ENCODE measurements at places on chromosomes 7 and 10.

GRCh38 chr10:77927402-77928246 is 1.1 kb upstream of the DLG5 start:
- DNase-seq: no peak

- peak; percentile 57 for DNase-seq
Measured at GRCh38 chr7:35185908-35186731, 67.8 kb downstream of the TBX20 start.

DNA sequence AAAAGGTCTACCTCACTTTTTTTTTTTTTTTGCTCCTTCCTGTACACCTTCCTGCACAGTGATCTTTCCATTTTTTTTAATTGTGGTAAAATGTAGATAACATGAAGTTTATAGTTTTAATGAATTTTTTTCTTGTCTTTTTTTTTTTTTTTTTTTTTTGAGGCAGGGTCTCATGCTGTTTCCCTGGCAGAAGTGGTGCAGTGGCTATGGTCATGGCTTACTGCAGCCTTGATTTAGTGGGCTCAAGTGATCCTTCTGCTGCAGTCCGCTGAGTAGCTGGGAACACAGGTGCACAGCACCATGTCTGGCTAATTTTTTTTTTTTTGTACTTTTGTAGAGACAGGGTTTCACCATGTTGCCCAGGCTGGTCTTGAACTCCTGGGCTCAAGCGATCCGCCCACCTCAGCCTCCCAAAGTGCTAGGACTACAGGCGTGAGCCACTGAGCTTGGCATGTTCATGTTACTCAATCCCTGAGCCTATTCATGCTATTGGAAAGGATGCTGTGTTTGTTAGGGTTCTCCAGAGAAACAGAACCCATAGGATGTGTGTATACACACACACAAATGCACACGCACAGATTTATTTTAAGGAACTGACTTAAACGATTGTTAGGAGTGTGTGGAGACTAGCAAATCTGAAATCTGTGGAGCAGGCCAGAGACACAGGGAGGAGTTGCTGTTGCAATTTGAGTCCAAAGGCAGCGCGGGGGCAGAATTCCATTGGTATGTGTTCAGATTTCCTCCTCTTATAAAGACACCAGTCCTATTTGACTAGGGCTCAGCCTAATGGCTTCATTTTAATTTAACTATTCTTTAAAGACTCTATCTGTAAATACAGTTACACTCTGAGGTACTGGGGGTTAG is 29.1 kb downstream of the GALNT11 start:
- no peak for DNase-seq

DNA sequence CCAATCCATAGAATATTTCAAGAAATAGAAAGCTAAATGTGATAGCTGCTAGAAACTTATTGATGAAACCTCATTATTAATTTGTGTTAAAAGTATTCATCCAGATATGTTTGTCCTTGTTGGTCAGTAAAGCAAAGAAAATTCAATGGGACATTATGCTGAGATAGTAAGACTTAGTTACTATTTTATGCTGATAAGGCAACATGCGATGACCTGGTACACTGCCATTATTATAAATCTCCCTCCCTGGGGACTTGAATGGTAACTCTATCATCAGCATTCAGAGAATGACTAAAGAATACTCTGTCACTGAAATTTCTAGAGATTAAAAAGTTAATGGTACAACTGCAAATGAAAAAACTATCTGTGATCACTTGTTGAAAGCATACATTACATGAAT is 54.9 kb downstream of the ARHGAP12 start:
- DNase-seq: no peak

GRCh38 chr7:132343199-132343598 is 233.1 kb downstream of the PLXNA4 start:
- DNase-seq: no peak

DNA sequence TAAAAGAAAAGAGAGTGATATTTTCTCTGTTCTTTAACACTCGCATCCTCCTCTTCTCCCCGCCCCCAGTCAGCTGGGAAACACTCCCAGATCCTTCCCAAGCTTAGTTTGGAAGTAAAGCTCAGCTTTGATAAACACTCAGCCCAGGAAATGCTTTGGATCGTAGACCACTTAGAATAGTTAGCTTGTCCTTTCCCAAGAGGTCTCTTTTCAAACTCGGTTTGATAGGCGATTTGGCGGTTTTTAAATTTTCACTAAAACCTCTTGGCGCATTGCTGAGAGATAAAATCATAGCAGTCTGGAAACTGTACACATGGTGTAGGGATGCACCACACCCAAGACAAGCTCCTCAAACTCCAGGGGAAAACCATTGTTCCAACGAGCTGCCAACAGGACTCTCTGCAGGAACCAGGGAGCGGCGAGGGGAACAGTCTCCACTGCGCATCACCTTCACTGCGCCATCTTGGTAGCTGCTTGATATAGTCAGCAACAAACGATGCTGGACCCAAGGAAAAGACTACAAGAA is 22.3 kb downstream of the SMURF1 start:
- no peak for DNase-seq

GRCh38 chr7:121429798-121430197 is 33.7 kb upstream of the FAM3C start:
- DNase-seq: no peak

- DNase-seq: no peak
Measured at GRCh38 chr7:98329791-98330373, 48.4 kb downstream of the BRI3 start.

- DNase-seq: no peak
Measured at GRCh38 chr10:69786791-69787190, 14.9 kb upstream of the COL13A1 start.

DNA sequence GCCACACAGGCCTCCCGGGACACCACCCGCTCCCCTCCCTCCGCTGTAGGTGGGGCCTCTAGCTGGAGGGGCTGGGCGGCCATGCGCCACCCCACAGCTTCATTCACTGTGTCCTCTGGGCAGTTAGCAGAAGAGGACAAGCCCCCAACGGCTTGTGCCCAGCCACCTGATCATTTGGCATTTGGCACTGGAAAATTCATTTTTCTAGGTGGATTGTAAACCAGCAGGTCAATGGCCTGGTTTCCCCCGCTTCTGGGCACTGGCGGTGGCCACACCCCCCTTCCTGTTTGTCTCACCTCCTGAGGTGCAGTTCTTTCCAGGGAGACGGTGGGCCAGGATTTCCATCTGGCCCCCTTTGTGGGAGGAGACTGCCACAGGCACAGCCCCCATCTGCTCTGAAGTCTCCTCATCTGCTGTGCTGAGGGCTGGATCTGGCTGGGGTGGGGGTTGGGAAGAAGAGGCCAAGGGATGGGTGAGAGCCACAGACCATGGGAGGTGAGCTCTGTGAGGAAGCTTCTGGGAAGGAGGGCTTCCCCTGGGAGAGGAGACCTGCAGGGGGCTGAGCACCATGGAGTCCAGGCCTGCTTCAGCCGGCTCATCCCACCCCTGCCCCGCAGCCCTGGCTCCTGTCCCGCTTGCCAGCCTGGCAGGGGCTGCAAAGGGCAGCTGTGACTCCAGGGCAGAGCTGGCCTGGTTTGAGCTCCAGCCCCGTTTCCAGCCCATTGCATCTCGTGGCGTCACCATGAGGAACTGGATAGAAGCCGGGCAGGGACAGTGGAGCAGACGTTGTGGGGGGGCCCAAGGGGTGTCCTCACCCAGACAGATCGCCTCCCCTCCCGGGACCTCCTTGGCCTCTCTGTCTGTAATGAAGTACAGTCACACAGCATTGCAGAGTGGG is 40.1 kb upstream of the SLC29A3 start:
- DNase-seq: no peak

GRCh38 chr7:139642283-139642682 is 118.8 kb downstream of the CLEC2L start:
- DNase-seq: no peak

- DNase-seq: no peak
Measured at GRCh38 chr7:149097088-149097487, 6.6 kb upstream of the ZNF786 start.

DNA sequence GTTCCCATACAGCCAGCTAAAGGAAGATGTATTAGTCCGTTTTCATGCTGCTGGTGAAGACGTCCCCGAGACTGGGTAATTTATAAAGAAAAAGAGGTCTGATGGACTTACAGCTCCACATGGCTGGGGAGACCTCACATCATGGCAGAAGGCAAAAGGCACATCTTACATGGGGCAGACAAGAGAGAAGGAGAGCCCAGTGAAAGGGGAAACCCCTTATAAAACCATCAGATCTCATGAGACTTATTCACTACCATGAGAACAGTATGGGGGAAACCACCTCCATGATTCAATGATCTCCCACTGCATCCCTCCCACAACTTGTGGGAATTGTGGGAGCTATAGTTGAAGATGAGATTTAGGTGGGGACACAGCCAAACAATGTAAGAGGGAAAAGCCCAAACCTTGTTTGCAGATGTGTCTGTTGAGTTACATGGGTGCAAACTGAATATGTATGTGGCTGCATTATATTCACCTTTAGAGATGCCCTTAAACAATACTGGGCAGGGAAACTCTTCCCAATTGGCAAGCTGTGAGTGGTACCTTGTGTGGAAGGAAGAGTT is 13.1 kb upstream of the BRAF start:
- DNase-seq: no peak

DNA sequence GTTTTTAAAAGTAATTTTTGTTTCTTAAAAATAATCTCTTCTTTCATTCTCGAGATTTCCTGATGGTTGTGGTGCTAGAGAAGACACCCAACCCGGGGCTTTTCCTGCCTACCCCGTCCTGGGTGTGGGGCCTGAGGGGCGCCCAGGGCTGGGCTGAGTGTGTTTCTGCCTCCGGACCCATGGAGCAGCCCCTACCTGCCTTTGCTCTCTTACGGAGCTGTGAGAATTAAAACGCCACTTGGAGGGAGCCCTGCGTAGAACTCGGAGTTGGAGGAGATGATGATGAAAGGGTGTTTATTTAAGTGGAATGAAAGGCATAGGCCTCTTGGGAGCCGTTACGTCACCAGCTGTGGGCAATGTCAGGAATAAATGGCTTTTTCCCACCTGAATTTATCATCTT is 261.8 kb upstream of the SHH start:
- no peak for DNase-seq

DNA sequence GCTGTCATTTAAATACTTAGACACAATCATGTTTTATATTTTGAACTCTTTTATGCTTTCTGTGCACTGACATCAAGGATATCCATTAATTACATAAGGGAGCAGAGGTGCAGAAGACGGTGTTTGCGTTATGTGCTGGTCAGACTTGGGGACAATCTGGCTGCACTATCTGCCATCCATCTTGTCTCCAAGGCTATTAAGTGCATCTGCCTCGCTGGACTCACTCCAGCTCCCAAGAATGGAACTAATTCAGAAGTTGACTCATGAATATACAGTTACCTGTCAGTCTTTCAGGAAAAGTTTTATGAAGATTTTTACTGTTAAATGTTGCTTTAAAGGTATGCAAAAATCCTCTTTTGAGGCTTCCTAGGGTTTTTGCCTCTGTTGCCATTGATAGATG is 391.0 kb downstream of the SUGCT start:
- DNase-seq: no peak

GRCh38 chr7:1794888-1795542 is 124.9 kb downstream of the ELFN1 start:
- DNase-seq: no peak

GRCh38 chr10:102602272-102603045 is 41.8 kb upstream of the TRIM8 start:
- no peak for DNase-seq

DNA sequence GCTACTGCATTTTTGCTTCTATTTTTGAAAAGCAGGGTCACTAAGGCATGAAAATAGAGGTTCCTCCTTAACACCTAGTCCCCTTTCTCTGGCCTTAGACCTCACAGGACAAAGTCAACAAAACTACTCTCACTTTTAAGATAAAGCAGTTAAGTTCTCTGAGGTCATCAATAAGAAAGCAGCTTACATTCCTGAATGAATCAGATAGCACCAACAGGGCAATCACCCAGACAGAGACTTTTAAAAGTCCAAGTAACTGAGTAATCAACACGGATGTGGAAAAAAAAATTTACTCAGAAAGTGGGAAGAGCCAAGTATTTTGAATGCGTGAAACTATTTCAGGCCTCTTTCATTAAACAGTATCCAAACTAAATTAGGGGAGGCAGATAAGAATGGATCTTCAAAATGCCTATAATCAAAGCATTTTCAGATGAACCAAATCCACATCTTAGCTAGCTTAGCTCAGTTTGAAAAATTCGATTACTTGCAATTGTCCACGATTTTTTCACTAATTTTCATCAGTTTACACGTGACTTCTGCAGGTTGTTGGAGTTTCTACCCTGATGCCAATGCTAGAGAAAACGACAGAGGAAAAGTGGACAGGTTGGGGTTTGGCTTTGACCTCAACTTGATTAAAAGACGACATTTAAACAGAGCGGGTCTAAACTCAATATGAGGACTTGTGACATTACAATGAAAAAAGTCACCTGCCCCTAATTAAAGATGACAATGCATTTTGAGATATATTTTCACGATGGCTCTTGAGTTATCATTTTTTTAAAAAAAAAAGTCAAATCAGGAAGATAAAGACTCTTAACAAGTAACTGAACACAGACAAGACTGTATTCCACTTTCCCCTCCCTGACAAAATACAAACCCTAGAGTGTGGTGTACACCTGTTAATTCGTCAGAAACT is 1.6 kb downstream of the BEND7 start:
- no peak for DNase-seq

GRCh38 chr10:49632406-49633317 is 18.8 kb downstream of the CHAT start:
- no peak for DNase-seq

GRCh38 chr7:126443951-126444350 is 808.8 kb downstream of the GRM8 start:
- no peak for DNase-seq

DNA sequence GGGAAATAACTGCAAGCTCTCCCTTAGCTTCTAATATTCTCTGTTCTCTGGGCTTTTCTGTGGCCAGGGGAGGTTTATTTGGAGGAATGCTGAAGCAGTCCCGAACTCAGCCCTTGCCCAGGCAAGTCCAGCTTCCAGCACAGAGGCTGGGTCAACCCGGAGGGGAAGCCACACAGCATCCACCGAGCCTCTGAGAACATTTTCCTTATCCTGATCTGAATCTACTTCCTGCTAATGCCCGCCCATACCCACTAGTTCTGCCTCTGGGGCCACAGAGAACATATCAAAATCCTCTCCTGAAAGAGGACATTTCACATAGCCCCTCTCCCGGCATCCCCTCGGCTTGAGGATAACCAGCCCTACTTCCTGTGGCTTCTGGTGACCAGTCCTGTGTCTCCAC is 31.1 kb downstream of the SH3PXD2A start:
- DNase-seq: no peak

DNA sequence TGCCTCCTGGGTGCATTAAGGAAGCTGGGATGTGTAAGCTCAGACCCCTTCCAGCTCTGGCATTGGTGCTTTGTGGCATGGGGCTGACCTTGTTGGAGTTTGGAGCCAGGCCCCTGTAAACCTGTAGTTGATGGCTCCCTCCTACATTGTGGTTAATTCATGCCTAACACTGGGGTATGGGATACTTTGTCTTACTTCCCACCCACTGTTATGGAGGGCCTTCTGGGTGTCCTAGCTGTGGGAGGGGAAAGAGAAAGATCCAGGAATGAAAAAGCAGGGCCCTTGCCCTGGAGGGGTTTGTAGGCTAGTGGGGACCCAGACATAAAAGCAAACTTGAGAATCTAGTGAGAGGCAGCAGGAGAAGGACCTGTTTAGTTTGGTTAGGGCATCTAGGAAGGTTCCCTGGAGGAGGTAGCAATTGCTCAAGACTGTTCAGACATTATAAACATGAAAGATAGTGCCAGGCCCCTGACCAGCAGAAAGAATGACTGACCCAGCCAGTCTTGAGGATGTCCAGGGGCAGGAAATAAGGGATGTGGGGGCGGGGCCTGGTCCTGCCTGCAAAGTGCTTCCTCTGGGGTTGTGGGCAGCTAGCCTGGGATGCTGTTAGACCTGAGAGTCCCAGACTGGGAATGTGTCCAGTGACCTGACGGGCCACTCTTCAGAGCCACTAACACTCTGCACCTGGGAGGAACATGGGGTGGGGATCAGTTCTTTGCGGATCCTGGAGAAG is 6.6 kb downstream of the ADAMTS14 start:
- DNase-seq: no peak
